ENCODE measurements at places on chromosomes 2 and 18. TPM values are rescaled to one million over a fixed set of nuclear protein-coding genes. Genes with fewer than 3 reads are reported as not detected.

Gene SCN3A
- 10.8 TPM for polyA plus RNA-seq

Gene GPR75
- polyA plus RNA-seq, result 2.2 TPM

Gene HOXD11
- 5.1 TPM for polyA plus RNA-seq

Gene GCG
- polyA plus RNA-seq, result not detected

Gene POTEJ
- not detected for polyA plus RNA-seq

All from brain (organoid and tissue), 16 donors.